ENCODE measurements at places on chromosomes 5 and 9.

- no peak for DNase-seq
Measured at GRCh38 chr9:73219985-73220626, 68.4 kb downstream of the ANXA1 start.

GRCh38 chr5:179201986-179202385 is 141.8 kb downstream of the ZNF354C start:
- no peak for DNase-seq

- DNase-seq = peak; percentile 70
Measured at GRCh38 chr9:133238272-133238850, 29.3 kb upstream of the OBP2B start.

DNA sequence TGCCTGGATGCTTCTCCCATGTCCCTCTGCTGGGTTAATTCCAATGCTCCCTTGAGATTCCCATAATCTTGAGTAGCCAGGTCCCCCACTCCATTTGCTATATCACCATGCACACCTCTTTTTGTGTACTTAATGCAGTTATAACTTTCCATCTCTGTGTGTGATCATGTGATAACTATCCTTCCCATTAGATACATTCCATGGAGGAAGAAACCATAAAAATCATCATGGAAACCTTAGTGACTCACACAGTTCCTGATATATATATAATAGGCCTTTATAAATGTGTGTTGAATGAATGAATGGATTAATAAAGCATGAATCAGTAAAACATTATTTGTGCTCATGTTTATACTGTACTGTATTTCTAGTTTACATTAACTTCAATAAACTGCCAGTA is 104.6 kb downstream of the PCSK5 start:
- DNase-seq = no peak

Measured in cerebellar cortex (tissue), 1 donor.